ENCODE measurements at places on chromosomes 13 and 19. TPM values are rescaled to one million over a fixed set of nuclear protein-coding genes. Genes with fewer than 3 reads are reported as not detected.

Gene SLC46A3
- total RNA-seq: 0.75 TPM

Gene CLDN10
- total RNA-seq: 1.8 TPM

Gene PALM3
- 5.2 TPM for total RNA-seq

Gene FCER2
- not detected for total RNA-seq

DNA sequence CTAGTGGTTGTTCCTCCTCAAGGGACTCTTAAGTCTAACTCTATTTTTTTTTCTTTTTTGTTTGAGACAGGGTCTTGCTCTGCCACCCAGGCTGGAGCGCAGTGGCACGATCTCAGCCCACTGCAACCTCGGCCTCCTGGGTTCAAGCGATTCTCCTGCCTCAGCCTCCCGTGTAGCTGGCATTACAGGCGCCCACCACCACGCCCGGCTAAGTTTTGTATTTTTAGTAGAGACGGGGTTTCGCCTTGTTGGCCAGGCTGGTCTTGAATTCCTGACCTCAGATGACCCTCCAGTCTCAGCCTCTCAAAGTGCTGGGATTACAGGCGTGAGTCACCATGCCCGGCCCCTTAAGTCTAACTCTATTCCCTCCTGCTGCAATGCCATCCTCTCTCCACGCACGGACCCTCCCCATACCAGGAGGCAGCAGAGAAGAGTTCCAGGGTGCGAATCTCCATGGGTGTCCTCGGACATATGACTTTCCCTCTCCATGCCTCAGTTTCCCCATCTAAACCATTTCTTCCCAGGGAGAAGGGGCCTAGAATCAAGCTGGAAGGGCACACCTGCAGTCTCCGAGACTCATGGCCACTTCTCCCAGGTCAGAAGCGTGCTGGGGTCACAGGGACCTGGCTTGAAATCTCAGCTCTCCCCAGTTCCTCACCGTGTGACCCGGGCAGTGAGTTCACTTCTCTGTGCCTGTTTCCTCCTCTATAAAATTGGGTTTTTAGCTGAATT, 6.0 kb upstream of the BCL3 start:
- no peak for DNase-seq

GRCh38 chr19:39356073-39356472, 13.9 kb downstream of the SAMD4B start:
- no peak for DNase-seq

DNA sequence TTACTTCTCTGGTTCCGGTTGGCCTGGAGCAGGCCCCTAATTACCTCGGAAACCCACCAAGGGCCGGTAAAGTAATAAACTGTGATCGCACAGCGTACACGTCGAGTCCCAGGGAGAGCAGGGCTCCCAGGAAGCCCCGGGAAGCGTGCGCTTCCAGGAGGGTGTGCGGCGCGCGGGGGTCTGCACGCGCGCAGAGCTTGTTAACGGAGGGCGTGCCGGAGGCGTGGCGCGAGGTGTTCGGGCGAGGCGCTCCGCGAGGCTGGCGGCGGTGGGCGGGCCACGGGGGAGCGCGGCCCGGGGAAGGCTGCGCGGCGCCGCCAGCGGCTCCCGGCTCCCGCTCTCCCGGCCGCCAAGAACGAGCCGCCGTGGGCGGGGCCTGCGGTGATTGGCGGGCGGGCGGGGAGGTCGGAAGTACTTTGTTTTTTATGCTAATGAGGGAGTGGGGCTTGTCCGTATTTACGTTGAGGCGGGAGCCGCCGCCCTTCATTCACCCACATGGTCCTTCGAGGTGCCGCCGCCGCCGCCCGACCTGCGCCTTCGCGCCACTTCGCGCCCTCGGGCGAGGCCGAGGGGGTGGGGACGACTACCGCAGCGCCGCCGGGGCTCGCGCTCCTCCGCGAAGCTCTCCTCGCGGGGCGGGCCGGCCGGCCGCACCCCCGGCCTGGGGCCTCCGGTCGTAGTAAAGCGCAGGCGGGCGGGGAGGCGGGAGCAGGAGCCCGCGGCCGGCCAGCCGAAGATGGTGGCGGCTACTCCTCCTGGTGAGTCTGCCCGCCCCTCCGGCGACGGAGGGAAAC, at the start of gene MIR17HG:
MIR17HG (plus strand) TSS at position 486 of the 794 bp plus-strand sequence.
- peak; percentile 78 for DNase-seq

DNA sequence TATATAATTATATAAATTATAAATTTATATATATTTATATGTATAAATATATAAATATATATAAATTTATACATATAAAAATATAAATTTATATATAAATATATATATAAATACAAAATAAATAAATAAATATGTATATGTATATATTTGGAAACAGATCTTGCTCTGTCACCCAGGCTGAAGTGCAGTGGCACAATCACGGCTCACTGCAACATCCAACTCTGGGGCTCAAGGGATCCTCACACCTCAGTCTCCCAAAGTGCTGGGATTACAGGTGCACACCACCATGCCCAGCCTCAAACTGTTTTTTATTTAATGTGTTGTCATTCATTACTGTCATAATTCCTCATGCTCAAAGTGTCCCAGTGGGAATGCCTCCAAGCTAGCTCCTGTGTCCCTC, 25.2 kb upstream of the PDCD5 start:
- no peak for DNase-seq

Measured in neural crest cell (in vitro differentiated cells).